ENCODE measurements at places on chromosomes 2 and 18.

DNA sequence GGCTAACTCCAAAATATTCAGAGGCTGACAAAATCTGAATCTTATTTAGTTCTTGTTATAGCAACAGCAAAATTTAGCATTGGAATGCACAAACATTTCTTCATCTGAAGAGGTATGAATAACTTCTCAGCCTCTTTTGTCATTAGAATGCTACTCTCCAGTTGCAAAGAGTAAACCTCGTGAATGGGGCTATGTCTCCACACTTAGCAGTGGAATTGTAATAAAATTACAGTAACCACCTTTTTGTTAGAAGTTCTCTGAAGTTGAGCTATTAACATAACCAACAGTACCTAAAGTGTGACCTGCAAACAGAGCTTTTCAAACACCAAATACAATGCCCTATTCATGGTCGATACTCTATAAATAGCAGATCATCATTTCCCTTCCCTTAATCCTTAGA, 50.2 kb upstream of the GALNT3 start:
- DNase-seq: no peak

DNA sequence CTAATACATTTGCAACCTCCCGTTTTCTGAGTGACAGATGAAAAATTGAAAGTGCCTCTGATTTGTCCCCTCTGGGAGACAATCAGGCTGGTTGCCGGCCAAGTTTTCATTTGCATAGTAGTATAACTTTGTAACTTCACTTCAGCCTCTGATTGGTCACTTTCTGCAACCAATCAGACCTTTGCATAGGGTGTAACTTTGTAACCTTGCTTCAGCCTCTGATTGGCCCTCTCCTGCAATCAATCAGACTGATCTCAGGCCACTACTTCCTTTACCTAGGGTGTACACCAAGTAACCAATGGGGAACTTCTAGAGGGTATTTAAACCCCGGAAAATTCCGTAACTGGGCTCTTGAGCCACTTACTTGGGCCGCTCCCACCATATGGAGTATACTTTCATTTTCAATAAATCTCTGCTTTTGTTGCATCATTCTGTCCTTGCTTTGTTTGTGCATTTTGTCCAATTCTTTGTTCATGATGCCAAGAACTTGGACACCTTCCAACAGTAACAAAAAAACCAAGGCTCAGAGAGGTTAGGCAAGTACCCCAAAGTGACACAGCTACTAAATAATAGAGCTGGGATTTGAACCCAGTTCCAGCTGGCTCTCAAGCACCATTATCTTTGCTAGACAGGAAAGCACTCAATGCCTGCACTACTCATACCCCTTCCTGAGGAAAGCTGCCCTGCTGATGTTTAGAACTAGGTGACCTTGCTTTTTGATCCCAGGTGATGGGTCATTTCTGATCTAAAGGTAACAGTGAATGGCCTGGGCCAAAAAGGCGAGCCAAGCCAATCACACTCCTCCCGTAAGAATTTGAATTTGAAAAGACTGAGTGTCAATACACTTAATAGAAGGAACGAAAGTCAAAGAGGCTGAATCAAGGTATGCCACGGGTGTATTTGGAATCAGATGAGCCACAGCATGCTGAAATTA, 10.9 kb upstream of the MYOM1 start:
- DNase-seq: no peak

DNA sequence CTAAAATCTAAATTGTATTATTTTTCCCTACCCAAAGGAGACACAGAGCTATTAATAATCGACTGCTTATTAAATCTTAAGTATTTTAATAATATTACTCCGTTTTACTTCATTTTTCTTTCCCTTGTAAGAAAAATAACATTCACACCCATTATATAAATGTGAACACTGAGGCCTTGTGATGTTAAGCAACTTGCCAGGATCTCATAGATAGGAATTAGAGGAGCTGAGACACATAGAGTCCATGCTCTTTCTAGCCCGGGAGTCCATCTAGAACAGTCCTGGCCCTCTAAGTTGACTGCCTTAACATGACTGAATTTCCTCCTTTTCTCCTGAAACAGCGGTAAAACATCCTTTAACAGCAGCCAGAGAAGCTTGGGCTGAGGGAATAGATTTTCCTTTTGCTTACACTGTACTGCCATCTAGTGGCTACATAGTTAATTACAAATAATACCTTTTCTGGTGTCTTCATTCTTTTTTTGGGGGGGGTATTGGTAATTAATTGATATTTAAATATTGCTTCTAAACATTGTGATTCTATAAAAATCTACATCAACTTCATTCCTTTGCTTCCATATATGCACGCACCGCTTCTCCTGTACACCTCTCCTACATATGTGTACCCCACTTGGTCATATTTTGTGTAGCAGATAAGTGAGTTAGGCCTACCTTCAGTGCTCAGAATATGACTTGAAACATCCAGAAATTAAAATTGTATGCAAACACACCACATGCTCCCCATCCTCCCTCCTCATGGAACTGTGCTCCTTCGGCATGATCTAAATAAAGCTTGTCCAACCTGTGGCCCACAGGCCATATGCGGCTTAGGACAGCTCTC, 125.8 kb upstream of the HNMT start:
- peak; percentile 62 for DNase-seq

GRCh38 chr2:120052597-120052996, 39.7 kb downstream of the EPB41L5 start:
- DNase-seq: no peak

- DNase-seq: peak; percentile 24
These were observed 88.0 kb downstream of the ITGB1BP1 start for GRCh38 chr2:9335322-9335832.

- DNase-seq: peak; percentile 57
These were observed 901 bp downstream of the ICA1L start for GRCh38 chr2:202870431-202871299.

DNA sequence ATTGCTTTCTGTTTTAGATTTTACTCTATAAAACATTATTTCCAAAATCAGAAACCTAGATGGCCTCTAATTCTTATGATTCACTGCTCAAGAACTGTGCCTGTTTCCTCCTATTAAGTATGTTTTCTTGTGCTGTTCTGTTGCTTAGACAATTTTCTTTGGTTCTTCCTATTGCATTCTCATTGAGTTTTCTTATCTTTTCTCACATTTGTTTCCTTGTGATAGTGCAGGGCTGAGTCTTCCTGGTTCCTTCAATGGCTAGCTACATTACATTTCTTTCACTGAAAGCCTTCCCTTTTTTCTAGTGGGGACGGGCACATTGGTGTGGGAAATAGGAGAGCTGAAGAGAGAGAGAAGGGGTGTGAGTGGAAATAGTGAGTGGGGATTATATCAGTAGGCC, 183.4 kb downstream of the CALCRL start:
- DNase-seq: no peak

- DNase-seq: peak; percentile 44
These were observed 195.1 kb downstream of the KCNE4 start for GRCh38 chr2:223247136-223247535.

All from NCI-H1694 treated with DMSO at 0.1 percent for 48 hours (cell line).